ENCODE measurements at places on chromosomes 5 and 9.
A peak's percentile ranks its signal among the peaks of the same experiment; 100 is the strongest.

- DNase-seq = no peak
Measured at GRCh38 chr9:132945186-132946130, 1.0 kb upstream of the TSC1 start.

DNA sequence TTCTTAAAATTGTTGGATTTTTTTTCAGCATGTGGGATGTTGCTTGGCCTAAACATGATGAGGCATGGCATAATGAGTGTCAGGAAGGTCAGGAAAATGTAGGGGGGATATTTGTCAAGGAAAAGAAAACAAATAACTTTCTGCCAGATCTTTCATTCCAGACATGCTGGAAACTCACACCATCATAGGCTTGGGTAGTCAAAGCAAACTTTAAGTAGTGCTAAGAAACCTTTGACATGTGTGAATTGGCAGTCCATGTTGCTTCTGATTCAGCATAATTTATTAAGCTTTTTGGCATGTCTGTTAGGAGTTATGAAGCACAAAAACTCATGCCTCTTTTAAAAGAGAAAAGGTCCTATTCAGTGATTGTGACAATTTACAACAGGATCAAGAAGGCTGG lies 61.3 kb upstream of the MTAP start:
- no peak for DNase-seq

- DNase-seq = no peak
Measured at GRCh38 chr5:2708132-2708531, 43.3 kb downstream of the IRX2 start.

GRCh38 chr9:13718086-13718485 lies 438.6 kb upstream of the MPDZ start:
- no peak for DNase-seq

GRCh38 chr9:38681747-38682227 lies 38.1 kb downstream of the FAM240B start:
- peak; percentile 67 for DNase-seq

- no peak for DNase-seq
Measured at GRCh38 chr5:12691330-12691729, 787.1 kb upstream of the CTNND2 start.

- DNase-seq = no peak
Measured at GRCh38 chr5:67013719-67014118, 182.9 kb downstream of the CD180 start.

DNA sequence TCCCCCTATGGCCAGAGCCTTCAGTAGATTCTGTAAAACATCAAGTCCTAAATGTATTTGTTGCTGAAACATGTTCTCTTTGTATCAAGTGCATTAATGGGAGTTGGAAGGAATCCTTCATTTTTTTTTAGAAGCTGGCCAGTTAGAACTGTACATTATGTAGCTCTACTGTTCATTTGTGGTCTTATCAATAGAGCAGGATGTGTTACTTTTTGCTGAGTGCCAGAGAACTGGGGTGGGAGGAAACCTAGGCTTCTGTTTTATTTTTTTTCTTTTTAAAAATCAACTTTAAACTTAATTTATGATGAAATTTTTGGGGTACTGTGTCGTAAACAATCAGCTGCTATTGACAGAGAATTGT lies 5.1 kb downstream of the PIP5K1B start:
- no peak for DNase-seq
